Kasumi-1 (cell line): ENCODE measurements at places on chromosomes 5 and 9.
A peak's percentile ranks its signal among the peaks of the same experiment; 100 is the strongest.

- DNase-seq, result no peak
Measured at GRCh38 chr5:91188755-91189154, 194.4 kb downstream of the ARRDC3 start.

- no peak for DNase-seq
Measured at GRCh38 chr9:124442826-124443225, 7.4 kb upstream of the ADGRD2 start.

- DNase-seq, result no peak
Measured at GRCh38 chr5:111143910-111144309, 51.8 kb downstream of the WDR36 start.

DNA sequence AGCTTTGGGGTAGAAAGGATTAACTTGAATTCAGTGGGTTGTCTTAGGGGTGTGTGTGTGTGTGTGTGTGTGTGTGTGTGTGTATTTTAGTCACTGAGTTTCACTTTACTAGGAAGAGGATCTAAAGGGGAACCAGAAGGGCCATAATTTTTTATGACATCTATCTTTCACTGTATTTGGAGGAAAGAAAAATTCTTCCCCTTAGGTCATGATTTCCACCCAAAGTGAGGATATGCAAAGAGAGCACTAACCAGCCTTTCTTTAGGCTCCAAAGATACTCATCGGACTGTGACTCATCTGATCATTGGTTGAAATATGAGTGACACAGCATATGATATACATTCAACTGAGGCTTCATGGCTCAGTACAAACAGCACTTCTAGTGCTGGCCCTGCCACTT lies 75.2 kb upstream of the RASGRF2 start:
- no peak for DNase-seq

- no peak for DNase-seq
Measured at GRCh38 chr5:57878301-57878722, 395.7 kb upstream of the ACTBL2 start.

DNA sequence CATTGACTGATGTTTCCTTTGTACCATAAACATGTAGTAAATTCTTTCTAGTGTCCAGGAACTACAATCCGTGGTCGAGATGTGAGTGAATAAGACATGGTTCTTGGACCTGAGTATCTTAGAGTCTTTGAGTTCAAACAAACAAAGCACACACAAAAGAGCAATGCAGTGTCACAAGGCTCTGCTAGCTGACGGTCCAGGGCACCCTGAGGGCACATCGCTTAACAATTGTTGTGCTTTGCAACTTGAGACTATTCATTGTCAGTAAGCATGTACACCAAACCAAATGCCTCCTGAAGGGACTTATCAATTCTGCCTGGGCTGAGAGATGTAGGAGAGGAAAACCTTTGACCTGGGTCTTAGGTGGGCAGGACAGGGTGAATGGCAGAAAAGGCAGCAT lies 84.8 kb downstream of the CAMK4 start:
- no peak for DNase-seq

DNA sequence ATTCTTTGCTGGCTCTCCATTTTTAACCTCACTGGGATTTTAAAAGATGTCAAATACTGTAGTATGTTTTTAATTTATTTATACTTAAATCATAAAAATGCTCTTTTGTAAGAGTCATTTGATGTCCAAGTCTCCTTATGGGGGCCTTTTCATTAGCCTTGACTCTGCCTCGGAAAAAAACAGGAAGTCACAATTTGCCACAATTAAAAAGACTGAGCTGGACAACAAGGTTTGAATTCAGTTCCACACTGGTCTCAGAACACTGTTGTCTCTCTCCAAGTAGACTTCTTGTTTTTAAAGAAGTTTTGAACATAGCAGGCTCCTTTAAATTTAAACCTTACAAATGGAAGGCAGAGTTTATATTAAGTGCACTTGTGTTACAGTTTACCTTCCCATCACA lies 444.2 kb downstream of the ACTL7B start:
- DNase-seq, result no peak

DNA sequence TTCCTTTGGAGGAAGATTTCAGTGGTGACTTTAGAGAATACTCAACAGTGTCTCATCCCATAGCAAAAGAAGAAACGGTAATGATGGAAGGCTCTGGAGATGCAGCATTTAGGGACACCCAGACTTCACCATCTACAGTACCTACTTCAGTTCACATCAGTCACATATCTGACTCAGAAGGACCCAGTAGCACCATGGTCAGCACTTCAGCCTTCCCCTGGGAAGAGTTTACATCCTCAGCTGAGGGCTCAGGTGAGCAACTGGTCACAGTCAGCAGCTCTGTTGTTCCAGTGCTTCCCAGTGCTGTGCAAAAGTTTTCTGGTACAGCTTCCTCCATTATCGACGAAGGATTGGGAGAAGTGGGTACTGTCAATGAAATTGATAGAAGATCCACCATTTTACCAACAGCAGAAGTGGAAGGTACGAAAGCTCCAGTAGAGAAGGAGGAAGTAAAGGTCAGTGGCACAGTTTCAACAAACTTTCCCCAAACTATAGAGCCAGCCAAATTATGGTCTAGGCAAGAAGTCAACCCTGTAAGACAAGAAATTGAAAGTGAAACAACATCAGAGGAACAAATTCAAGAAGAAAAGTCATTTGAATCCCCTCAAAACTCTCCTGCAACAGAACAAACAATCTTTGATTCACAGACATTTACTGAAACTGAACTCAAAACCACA lies 67.4 kb downstream of the VCAN start:
- DNase-seq, result no peak

DNA sequence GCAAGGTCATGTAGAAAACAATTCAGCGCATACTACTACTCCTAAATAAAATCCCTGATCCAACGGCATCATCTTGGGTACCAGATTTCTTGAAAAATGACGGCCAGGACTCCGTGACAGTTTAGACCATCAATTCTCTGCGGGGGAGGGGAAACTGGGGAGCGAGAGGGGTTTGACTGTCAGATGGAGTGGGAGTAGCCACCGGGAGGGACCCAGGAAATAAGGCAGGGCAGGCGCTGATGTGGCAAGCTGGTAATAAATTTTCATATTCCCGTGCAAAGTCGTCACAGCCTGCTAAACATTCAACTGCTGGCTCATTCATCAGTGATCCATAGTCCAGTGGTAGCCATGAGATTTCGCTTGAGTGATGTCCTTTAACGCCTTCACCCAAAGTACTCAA lies 457 bp upstream of the CDH18 start:
- no peak for DNase-seq

GRCh38 chr5:135955525-135955924 lies 742 bp upstream of the LECT2 start:
- DNase-seq, result no peak

DNA sequence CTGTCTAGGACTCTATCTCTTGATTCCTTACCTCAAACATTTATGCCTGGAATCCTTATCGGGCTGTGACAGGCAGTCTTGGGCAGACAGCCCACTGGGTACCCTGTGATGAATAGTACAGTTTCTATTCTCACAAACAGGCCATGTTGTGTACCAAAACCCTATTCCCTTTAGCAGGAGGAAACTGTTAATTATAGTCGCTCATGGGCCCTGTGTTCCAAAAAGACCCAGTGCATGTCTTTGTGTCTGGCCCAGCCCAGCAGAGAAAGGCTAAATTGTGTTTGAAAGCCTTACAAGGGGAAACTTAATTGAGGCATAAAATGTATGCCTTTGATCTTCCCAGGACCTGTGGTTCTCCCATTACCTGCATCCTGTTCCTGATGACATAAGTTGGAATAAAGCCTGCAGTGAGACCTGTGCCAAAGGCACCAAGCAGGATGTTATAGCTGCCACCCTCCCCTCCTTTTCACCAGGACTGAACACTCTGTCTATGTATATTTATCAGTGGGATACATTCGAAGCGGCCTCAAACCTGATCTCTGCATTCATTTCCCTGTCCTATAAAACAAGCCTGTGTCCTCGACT lies 43.3 kb downstream of the TLR4 start:
- no peak for DNase-seq

- DNase-seq, result peak; percentile 72
Measured at GRCh38 chr5:40410231-40410861, 269.4 kb upstream of the PTGER4 start.

GRCh38 chr5:159171274-159171673 lies 38.1 kb downstream of the RNF145 start:
- no peak for DNase-seq

- no peak for DNase-seq
Measured at GRCh38 chr9:112780450-112781036, 30.0 kb downstream of the SNX30 start.

- DNase-seq, result no peak
Measured at GRCh38 chr5:72628771-72629371, 121.7 kb upstream of the ZNF366 start.

DNA sequence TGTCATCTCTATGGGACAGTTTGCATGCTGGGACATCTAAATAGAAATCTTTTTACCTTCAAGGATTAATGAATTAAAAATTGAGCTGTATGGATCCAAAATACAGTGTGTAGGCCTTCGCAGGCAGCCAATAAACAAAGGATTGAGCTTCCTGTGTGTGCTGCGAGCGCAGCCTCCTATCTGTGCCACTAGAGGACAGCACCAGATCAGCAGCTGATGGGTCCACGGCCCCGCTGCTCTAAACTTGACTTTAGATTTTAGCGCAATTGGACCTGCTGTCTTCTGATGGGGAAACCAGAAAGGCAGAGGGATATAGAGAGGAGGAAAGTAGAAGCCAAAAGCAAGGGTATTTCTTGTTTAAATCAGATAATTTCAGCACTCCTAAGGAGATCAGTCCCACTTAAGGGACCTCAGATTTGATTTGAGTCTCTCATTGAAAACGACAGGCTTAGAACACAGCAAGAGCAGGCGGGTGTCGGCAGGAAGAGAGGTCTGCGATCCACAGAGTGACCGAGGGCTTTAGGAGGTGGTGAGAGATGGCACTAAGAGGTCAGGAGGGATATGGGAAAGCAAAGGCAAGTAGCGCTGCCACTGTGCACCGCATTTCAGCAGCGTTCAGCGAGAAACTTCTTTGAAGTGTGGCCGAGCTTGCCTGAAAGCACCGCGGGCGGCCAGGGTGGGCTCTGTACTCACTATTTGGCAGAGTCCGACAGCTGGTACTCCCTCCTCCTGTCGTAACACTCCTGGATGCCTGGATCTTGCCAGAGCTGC lies 214.3 kb downstream of the GNA14 start:
- peak; percentile 70 for DNase-seq

DNA sequence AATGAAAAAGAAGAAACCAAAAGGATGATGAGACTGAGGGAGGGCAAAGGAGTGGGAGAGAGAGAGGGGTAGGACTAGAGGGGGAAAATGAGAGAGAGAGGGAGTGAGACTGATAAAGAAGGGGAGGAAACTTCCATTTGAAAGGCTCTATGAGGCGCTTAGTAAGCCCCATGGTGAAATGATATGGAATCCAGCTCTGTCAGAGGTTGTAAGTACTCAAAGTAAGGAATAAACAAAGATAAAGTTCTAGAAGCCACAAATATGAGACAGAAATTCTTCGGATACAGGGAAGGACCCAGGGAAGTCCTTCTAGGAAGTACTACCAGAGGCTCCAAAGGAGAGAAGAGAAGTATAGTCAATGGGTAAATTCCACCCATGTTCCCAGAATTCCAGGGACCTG lies 21.7 kb upstream of the VLDLR start:
- no peak for DNase-seq

GRCh38 chr9:34499076-34499475 lies 23.7 kb downstream of the ENHO start:
- DNase-seq, result no peak

GRCh38 chr5:180070756-180071530 lies 616 bp downstream of the RNF130 start:
- peak; percentile 55 for DNase-seq

GRCh38 chr9:94166976-94167346 lies 82.7 kb downstream of the PTPDC1 start:
- DNase-seq, result peak; percentile 63

- no peak for DNase-seq
Measured at GRCh38 chr5:32542216-32543059, 42.9 kb upstream of the SUB1 start.

DNA sequence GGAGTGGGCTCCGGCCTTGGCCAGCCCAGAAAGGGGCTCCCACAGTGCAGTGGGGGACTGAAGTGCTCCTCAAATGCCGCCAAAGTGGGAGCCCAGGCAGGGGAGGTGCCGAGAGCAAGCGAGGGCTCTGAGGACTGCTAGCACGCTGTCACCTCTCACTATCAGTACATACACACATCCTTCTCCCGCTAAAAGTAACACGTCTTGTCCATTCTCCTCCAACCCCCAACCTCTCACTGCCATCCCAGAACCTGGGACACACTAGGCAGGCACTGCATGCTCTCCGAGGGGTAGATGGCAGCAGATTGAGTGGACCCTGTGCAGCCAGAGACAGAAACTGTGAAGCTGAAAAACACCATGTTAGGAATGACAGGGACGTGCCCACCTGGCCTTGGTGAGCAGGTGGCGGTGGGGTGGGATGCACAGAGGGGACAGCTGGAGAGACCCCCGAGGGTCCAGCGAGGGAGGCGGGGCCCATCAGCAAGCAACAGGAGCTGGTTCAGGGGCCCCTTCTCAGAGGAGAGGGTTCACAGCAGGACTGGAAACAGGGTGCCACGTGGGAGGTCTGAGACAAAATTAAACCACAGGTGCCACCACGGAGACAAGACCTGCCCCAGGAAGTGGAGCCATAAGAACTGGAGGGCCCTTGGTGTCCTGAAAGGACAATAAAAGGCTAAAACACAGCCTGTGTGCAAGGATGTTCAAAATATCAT lies 16.9 kb downstream of the SEMA4D start:
- no peak for DNase-seq

DNA sequence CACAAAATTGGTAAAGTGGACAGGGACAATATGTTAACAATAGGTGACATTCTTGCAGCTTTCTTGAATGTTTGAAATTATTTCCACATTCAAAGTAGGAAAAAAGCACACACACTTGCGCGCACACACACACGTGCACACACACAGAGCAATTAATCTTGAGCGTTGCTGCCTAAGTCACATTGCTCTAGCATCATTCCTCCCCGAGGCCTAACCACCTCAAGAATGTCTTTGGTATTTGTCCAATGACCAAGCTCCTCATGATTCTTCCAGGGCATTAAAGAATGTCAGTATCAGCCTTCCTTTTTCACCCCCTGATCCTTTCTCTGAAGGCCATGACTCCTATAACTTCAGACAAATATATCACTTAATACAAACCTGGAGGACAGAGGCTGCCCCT lies 198.1 kb downstream of the NPR3 start:
- no peak for DNase-seq

DNA sequence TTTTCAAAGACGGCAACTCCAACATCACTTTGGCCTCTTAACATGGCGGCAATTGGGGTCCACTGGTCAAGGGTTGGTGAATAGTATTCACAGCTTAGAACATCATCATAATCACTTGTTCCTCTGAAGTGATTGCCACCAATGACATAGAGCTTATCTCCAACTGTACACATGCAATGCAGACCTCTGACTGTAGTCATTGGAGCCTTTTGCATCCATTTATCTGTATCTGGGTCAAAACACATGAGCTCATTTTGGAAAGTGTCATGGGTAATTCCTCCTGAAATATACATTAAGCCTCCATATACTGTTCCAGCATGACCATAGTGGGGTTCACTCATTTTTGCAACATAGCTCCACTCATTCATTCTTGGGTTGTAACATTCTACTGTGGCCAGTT lies 2.0 kb downstream of the KLHL9 start:
- no peak for DNase-seq

GRCh38 chr9:133090187-133090586 lies 28.4 kb downstream of the CEL start:
- DNase-seq, result no peak

GRCh38 chr9:84779883-84780282 lies 110.4 kb downstream of the NTRK2 start:
- DNase-seq, result no peak
